ENCODE measurements at places on chromosomes 6 and 20.
A peak's percentile ranks its signal among the peaks of the same experiment; 100 is the strongest.

DNA sequence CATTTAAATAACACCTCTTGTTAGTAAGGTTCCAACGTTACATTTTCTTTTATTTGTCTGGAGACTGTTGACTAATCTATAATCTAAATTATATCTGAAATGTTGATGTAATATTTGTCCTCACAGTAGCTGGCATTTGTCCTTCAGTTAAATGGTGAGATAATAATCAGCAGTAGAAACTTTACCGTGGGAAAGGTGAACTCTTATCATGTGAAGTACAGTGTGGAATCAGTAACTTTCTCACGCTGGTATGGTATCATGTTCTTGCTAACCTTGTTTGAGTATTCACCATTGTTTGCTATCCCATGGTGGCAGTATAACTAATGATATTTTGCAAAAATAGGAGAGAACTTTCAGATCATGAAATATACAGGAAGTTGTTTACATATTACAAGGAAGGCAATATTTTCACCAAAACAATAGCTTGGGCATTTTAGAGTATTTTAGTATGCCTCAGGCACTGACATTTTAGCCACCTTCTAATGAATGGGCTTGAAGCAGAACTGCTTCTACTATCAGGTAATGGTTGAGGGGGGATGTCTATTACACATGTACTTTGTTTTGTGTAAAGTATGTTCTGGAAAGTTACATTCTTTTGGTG is 4.8 kb downstream of the GMNN start:
- no peak for DNase-seq

GRCh38 chr6:121302882-121303281 is 31.4 kb downstream of the TBC1D32 start:
- DNase-seq = no peak

GRCh38 chr6:28682542-28682941 is 156.9 kb downstream of the GPX5 start:
- no peak for DNase-seq

DNA sequence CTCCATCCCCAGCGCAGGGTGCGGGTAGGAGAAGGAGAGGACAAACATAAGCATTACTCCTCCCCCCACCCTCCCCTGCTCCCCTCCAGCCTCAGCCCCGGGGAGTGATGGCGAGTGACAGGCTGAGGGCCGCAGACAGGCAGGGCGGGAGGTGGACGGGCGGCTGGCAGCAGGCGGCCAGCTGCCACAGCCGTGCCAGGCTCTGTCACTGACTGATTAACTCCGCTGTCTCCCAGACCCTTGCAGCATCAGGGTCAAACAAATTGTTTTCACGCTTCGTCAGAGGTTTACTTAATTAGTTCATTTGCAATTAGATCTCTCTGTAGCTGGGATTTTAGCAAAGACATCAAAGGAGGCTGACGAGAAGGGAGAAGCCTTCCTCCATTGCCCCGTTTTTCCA is 41.9 kb downstream of the FOXP4 start:
- DNase-seq = no peak

GRCh38 chr20:33663161-33664084 is 1.3 kb downstream of the C20orf144 start:
- peak; percentile 89 for DNase-seq

DNA sequence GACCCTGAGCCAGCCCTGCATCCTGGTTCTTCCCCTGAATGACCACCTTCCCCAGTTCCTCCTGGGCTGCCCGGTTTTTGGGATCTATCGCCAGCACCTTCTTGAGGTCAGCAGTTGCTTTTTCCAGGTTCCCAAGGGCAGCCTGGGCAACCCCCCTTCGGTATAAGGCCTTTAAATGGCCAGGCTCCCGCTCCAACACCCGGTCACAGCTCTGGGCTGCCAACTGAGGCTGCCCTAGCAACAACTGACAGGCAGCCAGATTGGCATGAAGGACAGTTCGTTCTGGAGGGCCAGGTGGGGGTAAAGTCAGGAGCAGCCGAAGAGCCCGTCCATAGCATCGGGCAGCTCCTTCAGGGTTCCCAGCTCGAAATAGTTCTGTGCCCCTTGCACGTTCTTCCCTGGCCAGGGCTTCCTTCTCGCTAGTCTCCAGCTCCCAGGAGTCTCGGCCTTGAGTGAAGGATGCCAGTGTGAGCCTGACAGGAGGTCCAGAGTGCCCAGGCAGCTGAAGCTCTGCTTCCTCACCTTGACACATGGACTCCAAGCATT is 778 bp upstream of the ATF6B start:
- DNase-seq = no peak

DNA sequence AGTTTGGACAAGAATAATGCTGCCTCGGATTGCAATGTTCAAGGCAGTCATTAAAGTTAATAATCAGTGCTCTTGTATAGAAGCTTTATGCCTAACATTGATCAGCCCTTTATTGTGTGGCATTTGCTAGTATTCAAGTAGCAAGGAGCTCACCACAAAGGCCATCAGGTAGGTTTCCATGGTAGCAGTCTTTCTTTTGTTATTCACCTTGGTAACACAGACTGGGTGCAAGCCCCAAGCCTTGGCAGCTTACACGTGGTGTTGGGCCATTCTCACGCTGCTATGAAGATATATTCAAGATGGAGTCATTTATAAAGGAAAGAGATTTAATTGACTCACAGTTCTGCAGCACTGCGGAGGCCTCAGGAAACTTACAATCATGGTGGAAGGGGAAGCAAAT is 149.3 kb downstream of the ADAT2 start:
- DNase-seq = no peak

- no peak for DNase-seq
Measured at GRCh38 chr20:22214296-22214695, 370.1 kb downstream of the FOXA2 start.

GRCh38 chr6:86856937-86857563 is 80.3 kb upstream of the HTR1E start:
- no peak for DNase-seq

- DNase-seq = no peak
Measured at GRCh38 chr20:7855545-7855944, 84.7 kb downstream of the HAO1 start.

DNA sequence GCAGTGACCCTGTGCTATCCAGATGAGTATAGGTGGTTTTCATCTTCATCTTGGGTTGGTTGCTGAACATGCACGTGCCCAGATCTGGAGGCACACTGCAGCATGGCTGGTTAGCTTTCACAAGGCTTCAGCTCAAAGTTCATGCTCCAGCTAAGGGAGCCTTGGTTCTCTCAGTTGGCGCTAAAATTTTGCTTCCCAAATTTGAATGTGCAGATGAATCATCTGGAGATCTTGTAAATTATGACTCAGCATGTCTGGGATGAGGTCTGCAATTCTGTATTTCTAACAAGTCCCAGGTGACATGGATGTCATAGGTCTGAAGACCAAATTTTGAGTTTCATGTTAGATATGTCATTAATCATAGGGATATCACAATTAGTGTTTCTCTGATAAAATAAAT is 230.8 kb downstream of the FOXA2 start:
- no peak for DNase-seq

DNA sequence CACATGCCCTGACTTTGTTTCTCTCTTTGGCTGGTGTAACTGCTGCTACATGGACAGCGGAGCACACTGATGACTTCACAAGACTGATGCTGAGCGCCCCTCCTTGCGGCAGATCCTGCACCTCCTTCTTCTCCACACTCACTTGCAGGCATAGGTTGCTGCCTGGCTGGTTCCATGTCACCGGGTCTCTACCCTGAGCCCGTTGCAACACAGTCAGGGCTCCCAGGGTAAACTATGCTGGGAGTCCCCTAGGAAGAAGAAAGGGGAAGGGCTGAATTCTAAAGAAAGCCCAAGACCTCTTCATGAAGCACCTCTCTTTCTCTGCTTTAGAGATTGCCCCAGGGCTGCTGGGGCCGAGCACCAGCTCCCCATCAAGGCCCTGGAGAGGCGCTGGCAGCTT is 83.3 kb upstream of the DUSP22 start:
- no peak for DNase-seq

DNA sequence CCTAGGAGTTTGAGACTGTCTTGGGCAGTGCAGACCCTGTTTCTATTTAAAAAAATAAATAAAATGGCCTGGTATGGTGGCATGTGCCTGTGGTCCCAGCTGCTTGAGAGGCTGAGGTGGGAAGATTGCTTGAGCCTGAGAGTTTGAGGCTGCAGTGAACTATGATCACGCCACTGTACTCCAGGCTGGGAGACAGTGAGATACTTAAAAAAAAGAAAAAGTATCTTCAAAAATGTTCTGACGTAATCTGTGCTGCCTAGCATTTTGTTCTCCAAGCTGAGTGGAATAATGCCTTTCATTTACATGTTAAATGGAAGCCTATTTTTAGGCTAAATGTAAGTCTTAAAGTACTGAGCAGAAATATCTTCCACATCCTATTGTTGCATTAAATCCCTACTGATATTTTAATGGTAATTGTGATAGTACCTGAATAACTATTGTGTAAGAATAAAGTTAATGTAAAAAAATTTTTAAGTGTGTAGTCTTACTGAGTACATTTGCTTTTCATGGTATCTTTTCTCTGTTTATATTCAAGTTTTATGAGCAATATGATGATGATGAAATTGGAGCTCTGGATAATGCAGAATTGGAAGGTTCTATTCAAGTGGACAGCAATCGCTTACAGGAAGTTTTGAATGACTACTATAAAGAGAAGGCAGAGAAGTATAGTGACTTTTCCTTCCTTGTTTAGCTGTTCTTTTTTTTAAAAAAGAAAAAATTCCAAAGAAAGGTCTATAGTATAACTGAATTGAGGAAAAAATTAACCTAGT is 4.2 kb upstream of the ZC2HC1B start:
- DNase-seq = no peak

DNA sequence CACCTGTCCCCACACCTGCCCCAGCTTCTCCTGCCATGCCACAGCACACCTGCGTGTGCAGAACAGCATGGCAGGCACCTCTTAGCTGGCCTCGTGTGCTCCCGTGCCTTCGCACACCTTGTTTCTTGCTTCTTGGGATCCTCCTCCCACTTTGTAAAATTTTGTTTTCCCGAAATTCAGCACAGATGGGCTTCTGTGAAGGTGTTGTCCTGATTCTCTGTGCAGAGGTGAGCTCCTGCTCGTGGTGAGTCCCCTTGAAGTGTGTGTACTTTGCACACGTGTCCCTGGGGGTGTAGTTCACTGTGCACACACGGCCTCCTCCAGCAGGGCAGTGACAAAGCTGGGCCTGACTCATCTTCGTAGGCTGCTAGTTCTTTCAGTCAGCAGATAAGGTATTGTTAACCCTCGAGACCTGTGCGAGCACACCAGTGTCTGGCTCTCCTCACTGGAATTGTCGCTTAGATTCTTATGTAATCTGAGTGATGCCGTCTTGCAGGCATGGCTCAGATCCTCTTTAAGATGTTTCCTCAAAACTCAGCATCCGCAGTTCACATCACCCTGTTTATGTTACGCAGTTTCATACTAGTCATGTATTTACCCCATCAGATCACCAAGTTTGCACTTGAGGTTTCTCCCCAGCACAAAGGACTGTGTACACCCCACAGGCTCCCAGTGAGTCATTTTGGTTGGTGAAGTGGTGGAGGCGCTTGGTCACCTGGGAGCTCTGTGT is 77.7 kb downstream of the CDYL start:
- no peak for DNase-seq

- no peak for DNase-seq
Measured at GRCh38 chr20:23293689-23294088, 56.9 kb upstream of the NXT1 start.

DNA sequence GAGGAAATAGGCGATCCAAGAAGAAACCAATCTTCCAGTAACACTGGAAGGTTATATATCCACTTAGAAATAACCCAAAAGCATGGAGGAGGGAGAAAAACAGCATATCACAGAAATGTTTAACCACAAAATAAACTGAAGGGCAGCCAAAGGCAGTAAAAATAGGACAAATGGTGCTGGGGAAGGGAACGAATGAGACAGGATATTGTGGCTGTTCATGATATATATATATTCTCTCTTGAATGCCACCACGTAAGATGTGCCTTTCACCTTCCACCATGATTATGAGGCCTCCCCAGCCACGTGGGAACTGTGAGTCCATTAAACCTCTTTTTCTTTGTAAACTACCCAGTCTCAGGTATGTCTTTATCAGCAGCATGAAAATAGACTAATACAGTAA is 162.4 kb downstream of the TBC1D32 start:
- no peak for DNase-seq

DNA sequence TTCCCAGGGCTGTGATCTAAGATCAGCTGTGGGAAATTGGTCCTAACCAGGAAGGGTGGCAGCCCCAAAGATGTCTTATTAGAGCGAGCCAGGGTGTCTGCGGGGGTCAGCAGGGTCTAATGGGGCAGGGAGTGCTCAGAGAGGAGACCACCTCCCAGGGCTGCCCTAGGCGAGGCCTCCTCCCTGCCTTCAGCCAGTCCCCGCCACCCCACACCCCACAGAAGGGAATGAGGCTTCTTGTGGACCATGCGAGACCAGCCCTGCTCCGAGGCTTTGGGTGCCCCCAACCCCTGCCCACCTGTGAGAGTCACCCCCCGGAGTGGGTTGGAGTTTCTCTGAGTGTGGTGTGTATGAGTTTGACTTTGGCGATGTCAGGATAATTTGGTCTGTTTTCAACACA is 37.8 kb downstream of the SYNJ2 start:
- no peak for DNase-seq

DNA sequence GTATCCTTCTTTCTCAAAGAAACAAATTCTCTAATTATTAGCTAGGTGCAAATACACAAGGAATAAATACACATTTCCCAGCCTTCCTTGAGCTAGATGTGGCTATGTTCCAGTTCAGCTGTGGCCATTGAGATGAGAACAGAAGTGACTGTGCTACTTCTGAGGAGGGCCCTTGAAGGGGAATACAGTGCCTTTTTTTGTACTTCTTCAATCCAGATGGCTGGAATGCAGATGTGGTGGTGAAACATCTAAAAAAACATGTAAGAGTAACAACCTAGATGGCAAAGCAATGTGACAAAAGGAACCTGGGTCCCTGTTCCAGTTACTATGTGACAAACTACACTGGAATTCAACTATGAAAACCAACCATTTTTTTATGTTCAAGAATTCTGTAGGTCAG is 115.4 kb upstream of the DST start:
- DNase-seq = no peak

DNA sequence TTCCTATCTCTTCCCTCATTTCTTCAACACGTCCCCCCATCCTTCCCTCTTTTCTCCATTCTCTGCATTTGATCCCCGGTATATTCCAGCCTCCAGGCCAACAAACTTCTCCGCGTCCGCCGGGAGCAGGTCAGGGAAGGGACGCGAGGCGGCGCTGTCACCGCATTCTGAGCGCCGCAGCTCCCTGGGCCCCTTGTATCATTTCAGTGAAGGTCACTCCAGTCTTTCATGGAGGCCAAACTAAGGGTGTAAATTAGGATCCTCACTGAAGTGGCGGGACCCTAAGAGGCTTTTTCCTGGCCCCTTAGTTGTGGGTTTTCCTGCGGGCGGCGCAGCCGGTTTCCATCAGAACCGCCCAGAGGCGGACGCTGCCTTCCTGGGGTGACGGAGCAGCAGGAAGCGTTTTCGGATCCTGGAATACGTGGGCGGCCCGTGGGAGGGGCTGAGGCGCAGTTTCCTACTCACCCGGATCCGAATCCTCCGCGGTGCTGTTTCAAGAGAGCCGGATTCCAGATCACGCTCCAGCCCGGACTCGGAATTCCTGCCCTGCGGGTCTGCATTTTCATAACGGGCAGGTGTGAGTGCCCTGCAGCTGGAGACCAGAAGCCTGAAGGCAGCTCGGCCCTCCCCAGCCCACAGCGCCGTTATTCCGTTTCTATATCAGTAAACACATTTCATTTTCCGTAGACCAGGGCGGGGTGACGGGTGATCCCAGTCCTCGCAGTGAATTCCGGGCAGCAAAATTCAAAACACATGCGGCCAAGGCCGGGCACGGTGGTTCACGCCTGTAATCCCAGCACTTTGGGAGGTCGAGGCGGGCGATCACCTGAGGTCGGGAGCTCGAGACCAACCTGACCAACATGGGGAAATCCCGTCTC is 3.6 kb upstream of the MICA start:
- peak; percentile 54 for DNase-seq

- DNase-seq = peak; percentile 87
Measured at GRCh38 chr6:31366693-31367470, 9.9 kb upstream of the HLA-B start.
